Activated CD4-positive, alpha-beta T cell treated with anti-CD3 and anti-CD28 coated beads, Interleukin-2, amount 50 U/mL, for 16 hours (primary cell): ENCODE measurements at places on chromosomes 5 and 9.

- no peak for DNase-seq
Measured at GRCh38 chr5:109853377-109853776, 163.7 kb downstream of the MAN2A1 start.

GRCh38 chr5:62592558-62592957, 13.9 kb downstream of the LRRC70 start:
- no peak for DNase-seq

DNA sequence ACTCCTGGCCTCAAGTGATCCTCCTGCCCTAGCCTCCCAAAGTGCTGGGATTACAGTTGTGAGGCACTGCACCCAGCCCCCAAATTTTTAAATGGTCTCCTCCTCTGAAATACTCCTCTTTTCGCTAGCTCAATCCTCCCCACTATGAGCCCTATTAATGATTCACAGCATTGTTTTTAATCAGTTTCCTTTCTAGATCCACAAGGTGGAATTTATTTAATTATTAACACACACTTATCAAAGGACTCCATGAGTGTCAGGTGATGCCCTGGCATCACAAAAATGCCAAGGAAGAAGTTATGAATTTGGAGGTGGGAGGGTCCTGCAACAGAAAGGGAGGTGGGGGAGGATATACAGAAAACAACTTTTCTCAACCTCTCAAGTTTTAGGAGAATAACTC, 806.5 kb downstream of the PRELID2 start:
- DNase-seq: no peak

- no peak for DNase-seq
Measured at GRCh38 chr9:70121818-70122436, 78.3 kb downstream of the MAMDC2 start.

- DNase-seq: peak; percentile 21
Measured at GRCh38 chr9:69121155-69122081, 52.7 kb upstream of the TJP2 start.

- DNase-seq: peak; percentile 22
Measured at GRCh38 chr9:21559402-21560280, 77.5 kb upstream of the IFNE start.

- DNase-seq: peak; percentile 37
Measured at GRCh38 chr9:108565651-108566378, 290.0 kb downstream of the ACTL7B start.

DNA sequence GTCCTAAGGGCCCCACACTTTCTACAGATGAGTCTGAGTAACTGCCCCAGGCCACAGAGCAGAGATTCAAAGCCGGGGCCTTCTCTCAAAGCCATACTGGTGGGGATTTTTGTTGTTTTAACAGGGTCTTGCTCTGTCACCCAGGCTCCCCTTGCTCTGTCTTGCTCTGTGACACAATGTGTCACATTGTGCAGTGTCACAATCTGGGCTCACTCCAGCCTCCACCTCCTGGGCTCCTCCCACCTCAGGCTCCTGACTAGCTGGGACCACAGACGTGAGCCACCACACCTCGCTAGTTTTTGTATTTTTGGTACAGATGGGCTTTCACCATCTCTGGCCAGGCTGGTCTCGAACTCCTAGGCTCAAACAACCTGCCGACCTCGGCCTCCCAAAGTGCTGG, 8.6 kb downstream of the AGPAT2 start:
- DNase-seq: no peak

DNA sequence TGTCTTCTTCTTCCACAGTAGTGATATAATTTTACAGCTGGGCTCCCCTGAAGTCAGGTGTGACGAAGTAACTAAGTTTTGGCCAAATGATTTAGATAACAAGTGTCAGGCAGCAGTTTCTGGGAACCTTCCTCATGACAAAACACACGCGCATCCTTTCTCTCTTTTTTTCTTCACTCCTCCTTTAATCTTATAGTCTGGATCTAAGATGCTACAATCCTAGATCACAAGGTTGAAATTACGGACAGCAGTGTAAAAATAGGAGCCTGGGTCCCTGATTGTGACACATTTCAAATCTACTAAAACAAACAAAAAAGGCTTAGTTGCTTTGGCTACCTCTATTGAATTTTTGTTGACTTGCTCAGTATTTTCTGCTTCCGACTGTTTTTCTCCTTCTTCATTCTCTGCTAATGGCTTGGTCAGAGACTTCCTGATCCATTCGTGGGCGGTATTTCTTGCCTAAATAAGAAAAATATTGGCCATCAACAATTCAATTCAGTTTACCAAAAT, 36.1 kb downstream of the FAM114A2 start:
- DNase-seq: no peak

DNA sequence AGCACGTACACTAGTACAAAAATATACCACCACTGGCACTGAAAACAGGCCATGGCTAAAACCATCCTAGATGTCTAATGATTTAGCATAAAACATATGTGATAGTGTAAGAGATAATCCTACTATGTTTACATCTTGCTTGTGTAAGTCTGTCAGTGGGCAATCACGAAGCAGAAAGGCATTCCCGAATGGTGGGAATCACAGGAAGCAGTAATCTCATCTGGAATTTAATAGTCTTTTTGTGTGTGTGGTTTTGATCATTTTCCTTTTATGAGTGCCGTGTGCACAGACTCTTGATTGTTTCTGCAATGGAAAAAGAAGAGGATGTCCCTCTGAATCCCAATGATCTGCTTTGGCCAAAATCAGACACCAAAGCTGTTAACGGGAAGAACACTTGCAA, 200.5 kb downstream of the EBF1 start:
- no peak for DNase-seq

- no peak for DNase-seq
Measured at GRCh38 chr9:95493402-95493801, 23.4 kb downstream of the PTCH1 start.

- DNase-seq: no peak
Measured at GRCh38 chr5:15191012-15191411, 309.0 kb upstream of the FBXL7 start.

DNA sequence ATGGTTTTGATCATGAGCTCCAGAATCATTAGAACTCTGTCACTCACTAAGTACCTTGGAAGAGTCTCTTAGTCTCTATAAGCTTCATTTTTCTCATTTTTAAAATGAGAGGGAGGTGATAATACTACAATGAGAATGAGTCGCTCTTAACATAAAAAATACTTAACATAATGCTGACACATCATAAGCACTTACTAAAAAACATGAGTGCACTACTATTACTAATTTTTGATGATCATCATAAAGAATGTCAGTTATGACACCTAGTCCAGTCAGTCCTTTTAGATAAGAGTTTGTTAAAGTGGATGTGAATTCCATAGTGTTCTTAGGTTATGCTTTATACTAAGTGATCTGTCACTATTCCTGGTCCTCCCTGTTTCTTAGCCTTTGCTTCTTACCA, 200.4 kb upstream of the SLC24A2 start:
- no peak for DNase-seq
